ENCODE measurements at places on chromosomes 5 and 9.

GRCh38 chr5:54289769-54290168, 20.6 kb downstream of the ARL15 start:
- DNase-seq = peak; percentile 4

DNA sequence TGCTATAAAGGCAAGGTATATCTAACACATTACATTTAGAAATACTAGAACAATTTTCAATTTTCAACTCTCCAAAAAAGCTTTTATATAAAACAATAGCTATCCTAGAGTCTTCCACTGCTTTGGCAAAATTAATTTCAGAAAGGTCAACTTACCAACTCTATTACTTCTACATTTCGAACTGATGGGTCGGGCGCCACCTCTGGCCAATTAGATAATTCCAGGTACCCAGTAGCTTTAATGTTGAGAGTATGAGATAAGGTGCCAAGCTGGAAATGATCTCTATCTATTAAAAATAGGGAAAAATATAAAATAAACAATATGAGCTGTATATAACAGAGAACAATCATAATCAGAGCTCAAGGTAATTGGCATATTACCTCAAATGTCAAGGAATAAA, 166.6 kb downstream of the AP3B1 start:
- DNase-seq = peak; percentile 23

- DNase-seq = no peak
Observed at GRCh38 chr9:131860430-131860829, 120.6 kb upstream of the RAPGEF1 start.

DNA sequence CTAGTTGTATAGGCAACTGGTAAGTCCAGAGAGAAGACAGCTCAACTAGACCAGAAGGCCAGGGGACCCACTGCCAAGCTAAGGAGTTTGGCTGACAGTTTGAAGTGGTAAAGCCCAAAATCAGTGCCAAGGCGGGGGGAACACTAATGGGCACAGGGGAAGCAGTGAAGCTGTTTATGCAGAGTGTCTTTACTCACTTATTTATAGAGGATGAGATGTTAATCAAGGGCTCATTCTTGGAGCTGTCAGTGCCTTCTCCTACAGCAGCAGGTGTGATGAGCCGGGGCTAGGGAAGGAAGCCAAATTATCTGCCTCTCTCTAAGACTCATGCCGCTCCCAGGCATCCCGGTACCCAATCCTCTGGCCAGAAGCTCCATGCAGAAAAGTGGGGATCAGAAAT, 75.2 kb upstream of the GALNT10 start:
- no peak for DNase-seq

DNA sequence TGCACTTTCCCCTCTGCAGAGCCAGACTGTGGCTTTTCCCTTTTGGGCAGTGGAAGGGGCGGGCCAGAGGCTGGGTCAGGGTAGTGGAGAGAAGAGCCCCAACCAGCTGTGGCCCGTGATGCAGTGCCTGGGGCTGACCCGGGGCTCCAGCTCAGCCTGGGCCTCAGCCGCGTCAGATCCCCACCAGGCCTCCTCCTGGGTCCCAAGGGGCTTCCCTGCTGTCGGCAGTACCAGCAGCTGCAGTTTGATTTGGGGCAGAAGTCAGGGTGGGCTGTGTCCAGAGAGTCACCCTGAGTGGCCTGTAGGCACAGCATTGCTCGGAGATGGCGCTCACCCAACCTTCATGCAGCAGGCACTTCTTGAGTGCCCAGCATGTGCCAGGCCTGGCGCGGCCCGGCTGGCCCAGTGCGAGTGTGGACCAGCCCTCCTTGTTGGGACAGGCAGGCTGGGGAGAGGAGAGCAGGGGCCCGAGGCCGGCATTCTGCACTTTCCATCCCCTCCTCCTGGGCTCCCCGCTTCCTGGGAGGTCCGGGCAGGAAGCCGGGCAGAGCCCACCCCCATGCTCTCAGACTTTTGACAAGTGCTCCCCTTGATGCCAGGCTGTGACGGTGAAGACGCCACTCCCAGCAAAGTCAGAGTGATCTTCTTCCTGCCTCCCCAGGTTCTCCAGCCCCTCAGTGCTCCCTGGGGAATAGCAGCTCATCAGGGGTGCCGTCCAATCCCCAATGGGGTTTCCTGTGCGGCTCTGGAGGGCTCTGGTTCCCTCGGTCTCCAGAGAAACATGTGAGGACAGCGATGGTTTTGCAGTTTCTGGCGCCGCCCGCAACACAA, 88.3 kb upstream of the COL5A1 start:
- no peak for DNase-seq

- no peak for DNase-seq
Observed at GRCh38 chr5:126445502-126446174, 22.4 kb downstream of the GRAMD2B start.

- no peak for DNase-seq
Observed at GRCh38 chr5:458547-459353, 15.8 kb downstream of the EXOC3 start.

All from Kasumi-1 (cell line).